ENCODE measurements at places on chromosomes 1 and 21.

DNA sequence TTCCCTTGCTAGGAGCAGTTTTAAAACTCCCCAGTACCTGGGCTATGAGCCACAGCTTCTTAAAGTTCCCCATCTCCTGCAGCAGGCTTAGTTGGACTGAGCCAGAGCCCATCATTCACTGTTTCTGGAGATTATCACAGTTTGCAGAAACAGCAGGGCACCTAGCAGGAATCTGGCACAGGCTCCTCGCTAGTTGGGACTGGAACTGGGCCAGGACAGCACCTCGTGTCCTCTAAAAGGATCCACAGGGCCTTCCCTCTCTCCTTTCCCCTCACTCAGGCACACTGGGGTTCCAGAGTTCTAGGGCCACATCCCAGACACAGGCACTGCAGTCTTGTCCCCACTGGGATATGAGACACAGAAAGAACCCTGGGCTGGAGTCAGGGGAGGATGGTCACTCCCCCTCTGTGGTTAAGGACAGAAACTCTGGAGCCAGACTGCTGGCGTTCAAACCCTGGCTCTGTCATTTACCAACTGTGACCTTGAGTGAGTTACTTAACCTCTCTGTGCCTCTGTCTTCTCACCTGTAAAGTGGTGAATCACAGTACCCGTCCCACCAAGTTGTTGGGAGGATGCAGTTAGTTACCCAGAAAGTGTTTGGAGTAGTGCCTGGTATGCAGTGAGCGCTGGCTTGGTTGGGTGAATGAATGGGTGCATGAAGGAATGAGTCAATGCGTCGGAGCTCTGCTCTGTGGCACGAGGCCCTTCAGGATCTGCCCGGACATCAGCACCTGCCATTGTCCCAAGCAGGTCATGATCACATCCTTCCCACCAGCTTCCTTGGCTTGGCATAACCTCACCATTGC, 18.8 kb upstream of the ECE1 start:
- DNase-seq = no peak

- DNase-seq = no peak
These were observed 1.9 kb downstream of the S100A11 start for GRCh38 chr1:152034654-152035538.

DNA sequence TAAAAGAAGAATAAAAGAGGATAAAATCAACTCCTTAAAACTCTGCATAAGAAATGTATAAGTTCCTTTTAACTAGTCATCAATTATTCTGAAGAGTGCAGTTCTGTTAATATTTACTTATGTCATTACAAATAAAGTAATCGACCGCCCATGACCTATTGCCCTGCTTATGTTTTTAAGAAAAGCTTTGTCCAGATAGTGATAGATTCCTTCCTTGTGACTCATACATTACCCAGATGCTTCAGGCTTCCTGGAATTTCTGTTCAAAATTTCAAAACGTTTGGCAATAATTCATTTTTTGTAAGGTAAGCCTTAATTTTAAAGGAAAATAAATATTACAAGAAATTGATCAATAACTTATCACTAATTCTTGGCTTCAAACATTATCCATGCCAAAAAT, 918.2 kb upstream of the ADGRL2 start:
- no peak for DNase-seq

DNA sequence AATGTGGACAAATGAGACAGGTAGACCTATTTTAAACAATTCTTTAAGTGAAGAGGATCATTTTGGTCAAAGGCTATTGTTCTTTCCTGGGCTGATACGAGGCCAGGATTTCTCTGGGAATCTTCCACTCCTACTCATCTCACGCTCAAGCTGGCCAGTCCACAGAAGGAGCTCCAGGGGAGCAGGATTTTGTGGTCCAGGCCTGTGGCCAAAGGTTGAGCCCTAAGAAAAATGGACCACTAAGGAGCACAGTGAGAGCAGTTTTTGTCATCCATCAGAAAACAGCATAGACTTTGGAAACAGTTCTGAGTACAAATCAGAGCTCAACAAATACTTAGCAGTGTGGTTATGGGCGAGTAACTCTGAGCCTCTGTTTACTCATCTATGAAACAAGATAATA, 260.2 kb upstream of the RUNX1 start:
- DNase-seq = no peak
